ENCODE measurements at places on chromosomes 6 and 20.
A peak's percentile ranks its signal among the peaks of the same experiment; 100 is the strongest.

GRCh38 chr20:2558581-2559278, 22.4 kb downstream of the TMC2 start:
- DNase-seq: peak; percentile 13

DNA sequence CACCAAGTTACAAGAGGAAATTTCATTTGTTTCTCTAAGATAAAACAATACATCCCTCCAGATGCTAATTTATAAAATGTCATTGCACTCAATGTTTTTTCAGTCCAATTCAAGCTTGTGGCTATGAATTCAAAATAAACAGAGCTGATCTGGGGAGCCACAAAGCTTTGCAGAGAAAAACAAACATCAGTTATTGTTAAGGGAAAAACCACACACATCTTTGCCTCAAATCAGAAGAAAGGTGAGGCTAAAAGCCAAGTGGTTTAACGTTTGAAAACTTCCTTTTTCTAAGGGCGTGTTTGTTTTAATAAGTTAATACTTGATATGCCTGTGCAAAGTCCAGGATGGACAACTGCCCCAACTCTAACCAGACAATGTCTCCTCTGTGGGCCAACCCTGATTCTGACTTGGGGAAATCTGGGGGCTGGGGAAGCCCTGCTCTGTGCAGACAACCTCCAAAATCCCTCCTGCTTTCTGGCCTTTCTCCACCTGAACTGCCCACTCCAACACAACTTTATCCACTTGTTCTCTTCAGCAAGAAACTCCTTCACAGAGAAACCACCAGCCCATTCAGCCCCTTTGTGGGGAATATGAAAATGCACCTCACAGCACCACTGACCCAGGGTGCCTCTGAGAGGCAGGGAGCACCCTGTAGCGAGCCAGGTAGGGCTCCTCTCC, 44.6 kb upstream of the NT5E start:
- no peak for DNase-seq

GRCh38 chr20:49519777-49520359, 37.4 kb upstream of the KCNB1 start:
- DNase-seq: no peak

GRCh38 chr20:63056236-63057170, 49.7 kb upstream of the BHLHE23 start:
- no peak for DNase-seq

DNA sequence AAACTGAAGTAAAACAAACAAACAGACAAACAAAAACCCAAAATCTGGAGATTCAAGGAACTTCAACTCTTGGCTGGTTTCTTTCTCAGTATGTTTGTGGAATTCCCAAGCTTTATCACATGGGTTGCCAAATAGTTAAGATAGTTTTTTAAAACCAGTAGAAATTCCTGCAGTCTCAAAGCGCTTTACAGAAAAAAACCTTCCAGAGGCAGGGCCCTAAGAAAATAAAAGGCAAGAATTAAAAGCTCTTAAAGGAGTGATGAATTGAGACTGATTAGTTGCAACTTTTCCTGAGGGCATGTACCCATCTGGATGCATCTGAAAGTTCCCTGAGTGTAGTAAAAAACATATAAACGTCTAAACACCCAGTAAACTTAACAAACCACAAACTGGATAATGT, 25.9 kb upstream of the PTCHD4 start:
- peak; percentile 6 for DNase-seq

GRCh38 chr6:63066055-63066704, 145.1 kb upstream of the FKBP1C start:
- no peak for DNase-seq

All from fibroblast of skin of right biceps (primary cell).